Karpas-422 (cell line): ENCODE measurements at places on chromosomes 16 and 17.
A peak's percentile ranks its signal among the peaks of the same experiment; 100 is the strongest.

DNA sequence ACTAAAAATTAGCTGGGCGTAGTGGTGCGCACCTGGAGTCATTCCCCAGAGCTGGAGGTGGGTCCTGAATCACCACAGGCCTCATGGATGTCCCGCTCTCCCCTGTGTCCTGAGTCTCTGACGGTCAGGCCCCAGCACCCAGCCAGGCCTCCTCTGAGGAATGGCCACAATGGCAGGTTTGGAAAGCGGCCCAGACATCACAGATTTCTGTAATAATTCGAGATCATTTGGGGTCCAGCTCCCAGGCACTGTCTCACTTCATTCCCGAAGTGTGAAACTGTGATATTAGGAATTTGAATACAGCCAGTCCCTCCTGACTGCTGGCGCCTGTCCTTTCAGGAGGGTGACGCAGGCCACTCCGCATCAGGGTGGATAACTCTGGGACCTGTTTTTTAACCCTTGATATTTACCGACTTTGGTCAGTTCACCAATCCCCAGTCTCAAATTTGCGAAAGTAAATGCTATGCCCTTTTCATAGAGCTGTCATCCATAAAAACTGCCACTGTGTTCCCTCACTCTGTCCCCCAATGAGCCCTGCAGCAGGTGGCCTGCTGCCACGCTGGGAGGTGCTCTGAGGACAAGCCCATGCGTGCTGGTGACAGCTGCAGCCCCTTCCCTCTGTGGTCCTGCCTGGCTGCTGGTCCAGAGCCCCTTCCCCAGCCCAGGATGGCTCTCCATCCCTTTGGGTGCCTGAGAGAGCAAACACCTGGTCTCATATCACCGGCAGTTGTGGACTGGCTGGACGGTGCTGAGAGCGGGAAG, 28.3 kb upstream of the RPTOR start:
- DNase-seq, result no peak

GRCh38 chr16:69724981-69725479, 1.3 kb downstream of the NQO1 start:
- DNase-seq, result no peak

- no peak for DNase-seq
Measured at GRCh38 chr16:13480801-13481200, 439.2 kb upstream of the ERCC4 start.

DNA sequence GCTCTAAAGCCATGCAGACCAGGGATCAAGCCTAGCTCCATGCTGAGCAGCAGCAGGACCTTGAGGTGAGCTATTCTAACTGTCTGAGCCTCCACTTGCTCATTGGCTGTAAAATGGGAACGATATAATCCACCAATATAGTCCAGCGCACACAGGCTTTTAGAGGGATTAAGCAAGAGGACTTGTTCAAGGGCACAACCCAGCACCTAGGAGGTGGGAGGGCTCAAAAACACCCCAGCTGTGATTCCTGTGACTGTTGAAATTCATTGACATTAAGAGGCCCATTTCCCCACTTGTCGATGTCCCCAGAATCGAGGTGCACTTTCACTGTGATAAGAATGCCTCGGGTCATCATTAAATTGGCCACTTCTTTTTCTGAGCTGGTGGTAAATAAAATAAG, 4.1 kb downstream of the USH1G start:
- DNase-seq, result peak; percentile 36

GRCh38 chr16:58912571-58912970, 178.5 kb upstream of the GOT2 start:
- DNase-seq, result no peak

DNA sequence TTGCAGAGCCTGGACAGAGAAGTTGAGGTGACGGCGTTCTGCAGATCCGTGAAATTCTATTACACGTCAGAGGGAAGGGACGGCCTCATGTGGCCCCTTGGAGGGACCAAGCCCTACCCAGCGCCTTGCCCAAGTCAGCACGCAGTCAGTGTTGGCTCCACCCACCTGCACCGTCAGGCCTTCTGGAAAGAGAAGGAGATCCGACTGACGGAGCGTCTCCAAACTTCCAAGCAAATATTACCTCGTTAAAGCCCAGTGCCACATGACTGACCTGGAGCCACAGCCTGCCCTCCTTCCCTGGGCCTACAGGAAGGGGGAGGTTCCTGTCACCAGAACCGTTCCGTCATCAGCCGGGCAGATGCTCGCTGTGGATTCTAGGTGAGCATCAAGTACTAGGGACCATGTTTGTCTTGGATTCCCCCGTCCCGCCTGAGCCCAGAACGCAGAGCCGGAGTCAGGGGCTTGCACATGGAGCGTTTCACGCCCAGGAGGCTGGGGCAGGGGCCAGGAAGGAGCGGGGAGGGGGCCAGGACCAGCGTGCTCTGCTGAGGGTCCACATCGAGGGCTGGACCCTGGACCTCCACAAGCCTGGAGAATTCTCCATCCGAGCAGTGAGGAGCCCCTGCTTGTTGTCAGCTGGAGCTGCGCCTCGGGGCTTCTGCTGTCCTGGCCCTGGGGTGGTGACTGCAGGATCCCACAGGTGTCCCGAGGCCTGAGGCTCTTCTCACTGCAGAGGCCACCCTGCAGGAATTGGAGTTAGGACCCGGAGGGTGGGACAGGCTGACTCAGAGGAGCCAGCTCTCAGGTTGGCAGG, 22.6 kb upstream of the METRNL start:
- no peak for DNase-seq

DNA sequence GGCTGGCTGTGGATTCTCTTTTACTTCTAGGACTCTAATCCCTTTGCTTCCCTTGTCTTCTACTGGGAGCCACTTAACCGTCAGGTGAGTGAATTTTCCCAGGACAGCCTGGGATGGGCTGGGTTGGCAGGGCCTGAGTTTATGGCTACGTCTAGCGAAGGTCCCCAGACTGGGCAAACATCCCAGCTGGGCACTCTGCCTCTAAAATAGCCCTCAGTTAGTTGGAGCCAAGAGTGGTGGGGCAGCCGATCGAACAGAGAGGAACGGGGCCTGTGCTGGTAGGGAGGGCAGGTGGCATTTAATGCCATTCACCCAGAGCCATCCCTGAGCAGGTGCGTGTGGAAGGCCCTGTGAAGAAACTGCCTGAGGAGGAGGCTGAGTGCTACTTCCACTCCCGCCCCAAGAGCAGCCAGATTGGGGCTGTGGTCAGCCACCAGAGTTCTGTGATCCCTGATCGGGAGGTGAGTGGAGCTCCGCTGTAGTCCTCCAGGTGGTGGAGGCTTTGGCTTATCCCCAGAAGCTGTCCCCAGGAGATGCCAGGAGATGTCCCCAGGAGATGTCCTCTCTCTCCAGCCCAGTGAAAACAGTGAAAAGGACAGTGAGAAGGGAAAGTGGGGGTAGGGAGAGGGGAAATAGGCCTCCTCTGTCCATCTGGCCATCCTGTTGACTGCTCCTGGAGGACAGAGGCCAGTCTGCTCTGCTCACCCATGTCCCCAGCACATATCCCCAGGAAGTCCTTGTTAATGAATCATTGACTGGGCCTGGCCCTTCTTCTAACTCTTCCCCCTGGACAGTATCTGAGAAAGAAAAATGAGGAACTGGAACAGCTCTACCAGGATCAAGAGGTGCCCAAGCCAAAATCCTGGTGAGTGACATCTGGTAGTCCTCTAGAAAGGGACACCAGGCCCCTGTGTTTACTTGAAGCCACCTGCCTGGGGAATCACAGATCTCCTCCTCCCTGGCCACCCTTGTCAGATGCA, 4.4 kb downstream of the PNPO start:
- DNase-seq, result no peak

DNA sequence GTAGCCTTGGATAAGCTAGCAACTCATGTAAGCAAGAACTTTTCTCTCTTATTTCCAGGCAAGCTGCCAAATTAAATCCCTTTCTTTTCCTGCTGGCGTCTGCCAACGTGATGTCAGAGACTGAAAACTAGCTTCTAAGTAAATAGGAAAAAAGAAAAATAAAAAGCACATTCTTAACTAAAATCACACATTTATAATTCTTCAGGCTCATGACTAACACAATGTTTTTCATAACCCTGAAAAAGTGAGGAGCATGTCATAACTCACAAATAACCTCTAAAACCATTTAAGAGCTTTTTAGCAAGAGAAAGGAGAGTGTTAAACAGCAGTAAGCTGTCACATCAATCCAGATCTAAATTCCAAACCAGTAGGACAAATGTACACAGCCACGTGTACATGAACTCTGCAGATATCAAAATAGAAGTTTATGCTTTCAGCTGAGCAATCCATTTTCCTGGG, 110.0 kb downstream of the N4BP1 start:
- no peak for DNase-seq

DNA sequence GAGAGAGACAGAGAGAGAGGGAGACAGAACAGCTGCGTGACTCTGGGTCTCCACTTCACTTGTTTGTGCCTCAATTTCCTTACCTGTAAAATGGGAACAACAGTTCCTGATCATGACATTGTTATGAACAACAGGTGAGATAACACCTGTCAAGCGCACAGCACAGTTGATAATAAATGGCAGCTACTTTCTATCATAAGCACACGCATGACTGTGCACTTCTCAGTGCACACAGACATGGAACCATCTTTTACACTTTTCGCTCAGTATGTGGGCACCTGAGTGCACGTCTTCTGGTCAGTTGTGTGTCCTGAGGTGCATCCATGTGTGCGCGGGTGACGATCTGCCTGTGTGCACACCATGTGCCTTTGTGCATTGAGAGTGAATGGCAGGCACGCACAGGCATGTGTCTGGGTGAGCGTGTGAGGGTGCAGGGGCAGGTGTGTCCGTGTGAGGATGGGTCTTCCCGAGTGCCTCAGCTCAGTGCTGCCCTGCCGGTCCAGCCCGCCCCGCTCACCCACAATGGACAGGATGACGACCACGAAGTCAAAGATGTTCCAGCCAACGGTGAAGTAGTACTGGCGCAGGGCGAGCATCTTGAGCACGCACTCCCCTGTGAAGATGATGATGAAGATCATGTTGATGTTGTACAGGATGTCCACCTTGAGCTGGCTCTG, 10.3 kb upstream of the CD79B start:
- DNase-seq, result no peak

- DNase-seq, result no peak
Measured at GRCh38 chr17:64554028-64554637, 47.4 kb downstream of the CEP95 start.

DNA sequence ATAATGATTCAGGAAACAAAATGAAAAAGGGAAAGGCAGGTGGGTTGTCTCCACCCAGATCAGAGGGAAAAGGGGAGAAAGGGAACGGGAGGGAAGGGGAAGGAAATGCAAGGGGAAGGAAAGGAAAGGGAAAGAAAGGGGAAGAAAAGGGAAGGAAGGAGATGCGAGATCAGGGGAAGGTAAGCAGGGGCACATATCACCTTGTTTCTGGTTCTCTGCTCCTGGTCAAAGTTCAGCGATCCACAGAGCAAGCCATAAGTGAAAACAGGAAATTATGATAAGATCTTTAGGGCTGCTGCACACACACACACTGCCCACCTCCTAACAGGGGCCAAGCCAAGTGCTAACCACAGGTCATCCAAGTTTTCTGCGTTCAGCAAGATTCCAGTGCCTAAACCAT, 37.5 kb upstream of the GRIN2A start:
- no peak for DNase-seq

- no peak for DNase-seq
Measured at GRCh38 chr17:7803981-7804380, 30.0 kb upstream of the KDM6B start.

DNA sequence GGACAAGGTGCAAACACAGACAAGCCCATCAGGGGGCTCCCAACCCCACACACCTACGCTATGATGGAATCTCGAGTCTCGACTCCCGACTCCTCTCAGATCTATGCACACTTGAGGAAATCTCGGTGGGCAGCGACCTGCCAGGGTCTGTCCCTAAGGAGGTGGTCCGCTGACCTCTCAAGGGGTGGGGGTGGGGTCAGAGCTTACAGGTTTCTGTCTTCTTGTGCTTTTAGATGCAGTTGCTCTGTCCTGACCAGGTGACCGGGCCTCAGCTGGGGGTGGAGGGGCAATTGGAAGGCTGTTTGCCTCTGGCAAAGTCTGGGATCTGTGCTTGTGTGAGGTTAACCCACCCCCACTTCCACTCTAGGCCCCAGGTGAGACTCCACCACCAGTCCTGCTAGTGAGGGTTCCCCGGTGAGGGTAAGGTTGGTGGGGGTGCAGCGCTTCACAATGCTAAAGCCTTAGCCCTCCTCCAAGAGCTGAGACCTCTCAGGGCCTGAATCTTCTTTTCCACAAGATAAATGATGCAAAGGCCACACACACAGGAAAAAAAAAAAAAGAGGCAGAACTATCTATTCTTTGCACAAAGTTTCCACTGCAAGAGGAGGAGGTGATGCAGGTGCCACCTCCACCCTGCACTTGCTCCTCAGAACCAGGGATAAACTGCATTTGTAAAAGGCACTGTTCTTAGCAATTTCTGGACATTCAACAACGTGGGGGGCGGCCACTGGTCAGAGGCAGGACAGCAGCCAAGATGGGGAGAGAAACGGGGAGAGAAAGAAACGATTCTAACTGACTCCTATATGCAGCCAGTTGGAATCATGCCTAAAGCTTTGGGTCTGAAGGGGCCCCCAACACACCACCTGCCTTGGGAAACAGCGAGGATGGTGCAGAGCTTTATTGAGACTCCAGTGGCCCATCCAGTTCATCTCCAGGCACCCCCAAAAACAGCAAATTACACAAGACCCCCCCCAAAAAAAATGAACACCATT, 4.1 kb downstream of the CISD3 start:
- peak; percentile 76 for DNase-seq

DNA sequence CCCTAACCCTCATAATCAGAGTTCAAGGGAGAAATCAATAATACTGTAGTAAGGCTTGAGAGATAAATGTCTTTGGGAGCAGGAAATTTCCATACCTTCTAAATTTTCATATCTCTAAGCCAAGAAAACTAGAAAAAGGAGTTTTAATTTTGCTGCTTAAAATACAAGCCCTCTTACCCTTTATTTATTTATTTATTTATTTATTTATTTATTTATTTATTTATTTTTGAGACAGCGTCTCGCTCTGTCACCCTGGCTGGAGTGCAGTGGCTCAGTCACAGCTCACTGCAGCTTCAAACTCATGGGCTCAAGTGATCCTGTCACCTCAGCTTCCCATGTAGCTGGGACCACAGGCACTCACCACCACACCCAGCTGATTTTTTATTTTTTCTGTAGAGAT, 69.0 kb upstream of the GNAO1 start:
- DNase-seq, result no peak

DNA sequence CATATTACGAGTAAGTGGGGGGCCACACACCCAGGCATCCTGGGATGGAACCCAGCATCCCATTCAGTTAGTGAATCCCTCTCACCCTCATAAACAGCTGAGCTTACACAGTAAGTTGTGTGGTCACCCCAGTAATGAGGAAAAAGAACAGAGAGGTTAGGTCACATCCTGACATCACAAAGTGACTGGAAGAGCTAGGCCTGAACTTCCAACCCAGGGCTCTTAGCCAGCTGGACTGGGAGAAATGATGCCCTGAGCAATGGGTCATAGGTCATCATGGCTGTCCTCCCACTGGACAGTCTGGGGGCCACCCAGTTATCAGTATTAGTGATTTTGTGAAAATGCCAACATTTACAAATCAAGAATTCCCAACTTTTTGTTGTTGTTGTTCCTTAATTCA, 205.3 kb downstream of the ZNF423 start:
- DNase-seq, result no peak
